GM23338 (cell line): ENCODE measurements at places on chromosomes 1 and 21.

GRCh38 chr1:152961226-152961891, 9.1 kb upstream of the SPRR4 start:
- DNase-seq = no peak

GRCh38 chr1:205356440-205357139, at the start of gene KLHDC8A:
Gene KLHDC8A, minus strand, starts transcription at chr1:205356922. Its CDS starts 13,318 bp downstream, at chr1:205343604.
- peak; percentile 57 for DNase-seq

- DNase-seq = no peak
Measured at GRCh38 chr1:2640626-2641025, 7.8 kb upstream of the MMEL1 start.

GRCh38 chr1:54804471-54805132, 3.5 kb upstream of the TTC22 start:
- DNase-seq = no peak

- no peak for DNase-seq
Measured at GRCh38 chr1:57146100-57146499, 180.3 kb upstream of the C8B start.

GRCh38 chr1:1782399-1783221, 4.3 kb upstream of the NADK start:
- DNase-seq = peak; percentile 79

DNA sequence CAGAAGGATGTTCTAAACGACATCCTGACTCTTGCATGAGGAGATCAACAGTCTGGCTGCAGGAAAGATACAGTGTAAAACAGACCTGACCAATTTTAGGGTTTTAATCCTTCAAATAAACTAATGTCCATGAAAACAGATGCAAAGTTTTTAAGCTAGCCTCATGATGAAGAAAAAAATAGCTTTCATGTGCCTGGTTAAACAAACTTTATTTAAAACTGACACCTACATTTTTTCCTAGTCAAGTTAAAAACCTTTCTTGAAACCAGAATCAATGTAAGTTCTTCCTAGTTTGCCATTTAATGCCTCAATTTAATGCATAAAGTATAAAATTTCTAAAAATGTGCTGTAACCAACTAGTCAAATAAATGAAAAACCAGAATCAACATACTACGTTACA, 2.9 kb downstream of the WDR26 start:
- no peak for DNase-seq

DNA sequence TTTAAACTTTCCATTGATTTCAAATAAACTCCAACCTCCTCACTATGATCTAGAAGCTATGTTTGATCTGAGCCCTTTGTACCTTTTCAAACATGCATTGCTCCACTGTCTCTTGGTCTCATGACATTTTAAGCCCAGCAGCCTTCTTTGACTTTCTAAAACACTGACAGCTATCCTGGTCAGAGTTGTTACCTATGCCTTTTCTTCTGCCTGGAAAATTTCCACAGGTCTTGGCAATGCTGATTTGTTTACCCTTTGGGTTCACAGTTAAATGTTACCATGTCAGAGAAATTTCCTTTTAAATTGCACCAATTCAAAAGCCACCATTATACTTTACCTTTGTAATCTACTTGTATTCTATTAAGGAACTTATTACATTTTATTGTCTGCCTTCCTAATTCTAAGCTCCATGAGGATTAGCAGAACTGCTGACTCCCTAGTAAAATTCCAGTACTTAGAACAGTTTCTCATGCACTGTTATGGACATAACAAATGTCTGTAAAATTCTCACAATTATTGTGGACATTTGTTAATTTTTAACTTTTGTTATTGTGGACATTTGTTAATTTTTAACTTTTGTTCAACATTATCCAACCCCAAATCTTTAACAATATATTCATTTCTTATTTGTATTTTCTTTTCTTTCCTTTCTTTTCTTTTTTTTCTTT, 1064.4 kb downstream of the NCAM2 start:
- DNase-seq = peak; percentile 1

- DNase-seq = no peak
Measured at GRCh38 chr1:1968767-1969504, 34.6 kb downstream of the CFAP74 start.

DNA sequence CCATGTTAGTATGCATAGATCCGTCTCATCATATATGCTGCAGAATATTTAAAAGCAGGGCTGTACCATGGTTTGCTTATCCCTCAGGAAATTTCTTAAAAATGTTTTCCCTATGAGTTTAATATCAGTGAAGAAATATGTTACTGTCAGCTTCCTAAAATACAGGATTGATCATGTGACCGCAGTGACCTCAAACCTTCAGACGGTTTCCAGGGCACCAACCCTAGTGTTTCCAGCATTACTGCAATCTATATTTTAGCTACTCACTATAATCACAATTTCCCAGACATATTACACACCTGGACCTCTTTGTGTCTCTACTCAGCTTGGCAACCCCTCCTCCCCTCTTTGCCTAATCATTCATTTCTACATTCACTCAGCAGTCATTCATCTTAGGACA, 7.7 kb upstream of the SDHB start:
- DNase-seq = no peak
